NCI-H146 (cell line): ENCODE measurements at places on chromosomes 16 and 17.

DNA sequence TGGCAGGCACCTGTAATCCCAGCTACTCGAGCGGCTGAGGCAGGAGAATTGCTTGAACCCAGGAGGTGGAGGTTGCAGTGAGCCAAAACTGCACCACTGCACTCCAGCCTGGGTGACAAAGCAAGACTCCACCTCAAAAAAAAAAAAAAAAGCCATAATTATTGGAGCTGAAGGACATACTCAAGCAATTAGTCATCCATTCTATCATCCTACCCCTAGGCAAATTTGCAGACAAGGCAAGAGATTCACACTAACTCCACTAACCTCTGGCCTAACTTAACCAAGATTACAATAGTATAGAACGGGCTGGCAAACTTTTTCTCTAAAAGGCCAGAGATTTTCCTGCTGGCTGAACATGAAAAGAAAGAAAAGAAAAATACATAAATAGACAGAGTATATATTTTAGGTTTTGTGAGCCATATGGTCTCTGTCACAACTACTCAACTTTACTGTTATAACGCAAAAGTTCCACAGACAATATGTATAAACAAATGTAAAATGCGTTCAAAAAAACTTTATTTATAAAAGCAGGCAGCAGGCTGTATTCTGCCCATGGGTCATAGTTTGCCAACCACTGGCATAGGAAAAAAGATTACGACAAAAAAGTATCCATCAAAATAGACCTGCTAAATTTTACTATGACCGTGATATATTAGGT, 29.7 kb downstream of the BRIP1 start:
- no peak for DNase-seq

DNA sequence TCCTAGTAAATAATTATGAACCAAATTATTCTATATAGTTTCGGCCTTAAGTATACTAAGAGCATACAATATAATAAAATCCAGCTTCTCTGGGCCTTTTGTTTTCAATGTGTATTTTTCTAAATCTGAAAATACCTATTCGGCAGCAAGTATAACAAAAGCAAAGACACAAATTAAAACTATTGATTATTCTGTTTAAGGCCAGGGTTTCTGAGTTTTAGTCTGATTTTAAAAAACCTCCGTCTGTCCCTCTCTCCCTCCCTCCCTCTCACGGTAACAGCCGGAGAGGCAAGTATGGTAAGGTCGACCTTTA, 1.5 kb downstream of the TOB1 start:
- DNase-seq = no peak

- peak; percentile 78 for DNase-seq
Measured at GRCh38 chr17:63477480-63478440, 899 bp downstream of the ACE start.

DNA sequence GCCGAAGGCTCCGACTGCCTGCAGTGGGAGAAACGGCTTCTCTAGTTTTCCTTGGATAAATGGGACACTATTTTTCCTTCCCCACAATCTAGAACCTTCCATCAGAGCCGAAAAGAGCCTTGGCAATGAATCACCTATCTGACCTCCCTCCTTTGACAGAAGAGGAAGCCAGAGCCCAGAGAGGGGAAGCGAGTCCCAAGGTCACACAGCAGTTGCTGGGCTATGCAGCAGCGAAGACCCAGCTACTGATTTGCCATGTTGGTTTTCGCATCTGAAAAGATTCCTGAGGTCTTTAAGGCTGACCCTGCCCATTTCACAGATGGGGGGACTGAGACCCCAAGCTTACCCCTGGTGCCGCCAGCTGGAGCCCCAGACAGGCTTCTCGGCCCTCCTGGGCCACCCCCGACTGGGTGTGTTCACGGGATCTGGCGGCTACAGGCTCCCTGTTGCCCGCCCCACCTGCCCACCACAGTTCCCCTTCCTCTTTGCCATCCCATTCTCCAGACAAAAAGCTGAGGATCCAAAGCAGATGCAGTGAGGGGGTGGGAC, 45.9 kb downstream of the RAI1 start:
- DNase-seq = no peak

DNA sequence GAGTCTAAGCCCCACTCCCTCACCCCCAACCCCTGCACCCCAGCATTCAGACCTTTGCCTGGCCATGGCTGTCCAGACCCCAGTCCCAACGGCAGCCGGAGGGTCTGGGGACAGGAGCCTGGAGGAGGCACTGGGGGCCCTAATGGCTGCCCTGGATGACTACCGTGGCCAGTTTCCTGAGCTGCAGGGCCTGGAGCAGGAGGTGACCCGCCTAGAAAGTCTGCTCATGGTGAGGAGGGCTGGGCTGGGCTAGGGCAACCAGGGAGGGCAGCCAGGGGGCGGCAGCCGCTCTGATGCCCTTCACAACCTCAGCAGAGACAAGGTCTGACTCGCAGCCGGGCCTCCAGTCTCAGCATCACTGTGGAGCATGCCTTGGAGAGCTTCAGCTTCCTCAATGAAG, 14.4 kb downstream of the RIPOR1 start:
- DNase-seq = no peak

DNA sequence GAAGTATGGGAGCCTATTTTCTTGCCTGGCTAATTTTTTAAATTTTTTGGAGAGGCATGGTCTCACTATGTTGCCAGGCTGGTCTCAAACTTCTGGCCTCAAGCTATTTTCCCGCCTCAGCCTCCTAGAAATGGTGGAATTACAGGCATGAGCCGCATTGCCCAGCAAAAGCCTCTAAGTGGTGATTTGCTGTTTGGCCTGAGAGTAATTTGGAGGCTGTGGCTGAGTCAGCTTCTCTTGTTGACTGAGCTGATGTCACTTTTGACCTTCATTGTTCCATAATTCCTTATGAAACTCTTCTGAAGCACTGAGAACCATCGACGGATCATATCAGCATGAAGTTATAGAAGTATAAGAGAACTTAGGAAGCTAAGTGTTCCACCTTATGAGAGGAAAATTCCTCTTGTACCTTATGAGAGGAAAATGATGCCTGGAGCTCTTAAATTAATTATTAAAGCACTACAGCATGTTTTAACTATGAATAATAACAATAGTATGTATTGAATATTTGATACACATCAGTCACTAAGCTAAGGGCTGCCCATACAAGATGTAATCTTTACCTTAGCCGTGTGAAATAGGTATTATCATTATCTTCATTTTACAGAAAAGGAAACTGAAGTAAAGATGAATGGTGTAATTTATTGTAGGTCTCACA, 220.8 kb upstream of the MON1B start:
- peak; percentile 49 for DNase-seq

DNA sequence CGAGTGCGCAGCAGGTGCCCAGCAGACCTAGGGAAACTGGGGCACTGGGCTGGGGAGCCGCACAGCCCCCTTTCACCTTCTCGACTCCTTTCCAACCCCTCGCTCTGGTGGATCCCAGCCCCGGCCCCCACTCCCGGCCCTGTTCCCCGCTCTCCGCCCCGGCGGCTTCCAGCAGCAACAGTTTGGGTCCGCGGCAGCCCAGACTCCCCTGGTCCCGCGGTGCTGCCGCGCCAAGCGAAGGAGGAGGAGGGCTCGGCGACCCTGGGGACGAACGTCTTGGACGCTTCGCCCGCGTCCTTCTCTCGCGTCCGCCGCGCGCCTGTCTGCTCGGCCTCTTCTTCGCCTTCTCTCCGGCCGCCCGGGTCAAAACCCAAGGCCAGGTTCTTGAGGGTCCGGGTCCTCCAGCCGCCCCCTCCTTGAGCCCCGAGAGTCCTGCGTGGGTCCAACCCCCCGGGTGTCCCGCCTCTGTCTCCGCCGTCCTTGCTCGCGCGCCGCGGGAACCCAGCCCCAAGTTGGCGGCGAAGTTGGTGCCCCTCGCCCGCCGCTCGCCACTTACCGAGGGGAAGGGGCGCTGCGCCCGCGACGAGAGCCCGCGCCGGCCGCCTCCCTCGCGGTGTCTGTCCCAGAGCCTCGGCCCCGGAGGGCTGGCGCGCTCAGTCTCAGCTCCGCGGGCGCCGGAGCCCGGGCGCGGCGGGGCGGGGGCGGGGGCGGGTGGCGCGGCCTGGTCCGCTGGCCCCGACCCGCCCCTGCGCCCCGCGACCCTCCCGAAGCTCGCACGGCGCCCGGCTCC, 1.4 kb upstream of the GRIN2C start:
- DNase-seq = no peak

- peak; percentile 63 for DNase-seq
Measured at GRCh38 chr16:4314532-4315185, 1.2 kb upstream of the GLIS2 start.

DNA sequence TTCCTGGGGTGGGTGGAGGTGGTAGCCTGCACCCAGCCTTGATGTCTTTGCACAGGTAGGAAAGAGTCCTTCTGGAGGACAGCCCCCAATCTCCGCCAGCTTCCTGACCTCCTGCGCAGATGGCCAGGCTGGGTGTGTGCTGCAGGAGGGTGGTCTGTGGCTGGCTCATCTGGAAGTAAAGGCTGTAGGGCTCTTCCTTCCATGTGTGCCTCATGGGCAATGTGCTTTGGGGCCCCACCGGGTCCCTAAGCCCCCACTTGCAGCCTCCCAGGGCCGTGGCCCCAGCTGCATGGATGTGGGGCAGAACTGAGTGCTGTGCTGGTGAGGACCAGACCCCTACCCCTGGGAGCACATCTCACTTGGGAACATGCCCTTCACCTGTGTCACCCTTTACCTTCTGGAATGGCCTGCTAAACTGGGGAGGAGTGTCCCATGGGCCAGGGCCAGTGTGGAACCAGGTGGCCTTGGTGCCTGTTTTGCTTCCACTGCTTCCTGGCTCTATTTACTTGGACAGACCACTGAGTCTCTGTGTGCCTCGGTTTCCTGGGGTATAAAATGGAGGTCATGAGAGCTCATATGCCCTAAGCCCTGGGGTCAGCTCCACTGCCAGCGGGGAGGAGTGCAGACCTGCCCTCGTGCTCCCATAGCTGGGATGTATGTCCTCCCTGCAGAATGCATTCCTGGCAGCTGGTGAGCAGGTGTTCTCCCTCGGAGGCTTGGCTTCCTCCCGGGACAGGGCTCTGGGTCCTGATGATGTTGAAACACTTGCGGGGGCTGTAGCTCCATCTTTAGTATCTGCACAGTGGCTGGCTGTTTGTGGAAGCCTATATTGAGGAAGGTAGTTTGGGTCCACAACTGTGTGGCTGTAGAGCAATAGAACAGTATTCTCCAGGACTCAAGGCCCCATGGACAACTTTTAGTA, 18.0 kb downstream of the MPRIP start:
- no peak for DNase-seq

GRCh38 chr16:27460213-27460612, 58.2 kb downstream of the IL21R start:
- DNase-seq = no peak

GRCh38 chr16:89308391-89309333, 91.2 kb downstream of the ZNF778 start:
- DNase-seq = no peak

GRCh38 chr16:78324649-78325285, 225.3 kb downstream of the WWOX start:
- no peak for DNase-seq

DNA sequence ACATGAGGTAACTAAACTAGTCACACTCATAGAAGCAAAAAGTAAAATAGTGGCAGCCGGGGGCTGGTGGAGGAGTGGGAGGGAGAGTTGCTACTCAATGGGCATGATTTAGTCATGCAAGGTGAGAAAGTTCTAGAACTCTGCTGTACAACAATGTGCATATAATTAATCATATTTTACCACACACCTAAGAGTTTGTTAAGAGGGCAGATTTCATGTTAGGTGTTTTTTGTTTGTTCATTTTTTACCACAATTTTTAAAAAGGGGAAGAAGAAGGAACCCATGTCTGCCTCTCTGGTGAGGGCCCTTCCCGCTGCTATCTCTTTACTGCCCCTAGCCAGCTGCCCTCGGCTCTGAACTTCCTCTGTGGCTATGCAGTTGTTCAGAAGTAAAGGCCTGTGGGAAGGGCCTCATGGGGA, 11.2 kb downstream of the CD300LB start:
- DNase-seq = no peak

GRCh38 chr16:63980763-63981162, 1141.1 kb downstream of the CDH11 start:
- DNase-seq = no peak

- no peak for DNase-seq
Measured at GRCh38 chr17:35390663-35391062, 17.2 kb upstream of the SLFN11 start.

DNA sequence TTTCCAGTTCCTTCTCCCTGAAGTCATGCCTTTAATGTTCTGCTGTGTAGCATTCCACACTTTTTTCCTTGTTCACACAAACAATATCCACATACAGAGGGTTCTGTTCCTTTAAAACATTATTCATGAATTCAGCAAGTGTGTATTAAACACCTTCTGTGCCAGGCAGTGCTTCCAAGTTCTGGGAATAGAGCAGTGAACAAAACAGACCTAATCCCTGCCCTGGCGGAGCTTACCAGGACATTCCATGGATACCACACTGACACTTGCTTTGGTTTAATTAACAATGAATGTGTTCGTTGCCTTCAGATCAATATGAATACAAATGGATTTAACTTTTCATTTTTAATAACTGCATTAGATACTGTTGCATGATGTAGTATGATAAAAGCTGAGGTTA, 57.9 kb upstream of the CLEC19A start:
- no peak for DNase-seq

DNA sequence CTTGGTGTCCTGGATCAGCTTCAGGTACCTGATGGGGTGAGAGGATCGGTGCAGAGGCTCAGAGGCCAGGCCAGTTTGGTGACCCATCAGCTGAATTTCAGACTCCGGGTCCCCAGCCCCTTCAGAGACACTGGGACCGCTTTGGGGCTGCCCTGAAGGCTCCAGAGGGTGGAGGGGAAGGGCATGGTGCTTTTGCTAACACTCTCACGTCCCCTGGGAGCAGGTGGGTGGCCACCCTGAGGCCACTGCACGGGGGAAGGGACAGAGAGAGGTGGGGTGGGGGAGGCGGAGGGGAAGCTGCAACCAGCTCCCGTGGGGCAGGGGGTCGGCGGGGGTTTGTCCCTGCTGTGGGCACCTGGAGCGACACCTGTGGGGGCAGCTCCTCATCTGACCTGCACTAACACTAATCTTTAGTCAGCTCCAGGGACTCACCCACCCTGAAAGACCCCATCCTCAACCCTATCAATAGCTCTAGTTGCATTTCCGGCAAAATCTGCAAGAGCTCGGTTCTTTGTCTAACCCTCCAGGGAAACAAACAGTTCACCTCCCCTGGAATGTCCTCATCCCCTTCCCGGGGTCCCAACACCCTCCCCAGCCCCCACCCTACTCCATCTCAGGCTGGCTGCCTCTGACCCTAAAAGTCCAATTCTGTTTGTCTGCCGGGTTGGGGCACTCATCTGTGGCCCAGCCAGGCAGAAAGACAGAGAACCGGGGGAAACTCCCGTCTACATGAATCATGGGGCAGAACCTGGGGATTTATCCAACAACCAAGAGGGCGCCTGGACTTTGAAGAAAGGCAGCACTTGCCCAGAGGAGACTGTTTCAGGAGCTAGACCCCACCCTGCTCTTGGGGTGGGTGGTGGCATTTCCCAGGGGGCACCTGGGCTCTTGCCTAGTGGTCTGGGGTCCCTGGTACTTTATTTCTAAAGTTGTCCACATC, 91.9 kb upstream of the CBX4 start:
- DNase-seq = no peak

- DNase-seq = no peak
Measured at GRCh38 chr16:85372627-85373372, 240.3 kb upstream of the GSE1 start.

- no peak for DNase-seq
Measured at GRCh38 chr17:69869667-69870066, 205.4 kb upstream of the KCNJ16 start.
